ENCODE measurements at places on chromosomes 1 and 21.
A peak's percentile ranks its signal among the peaks of the same experiment; 100 is the strongest.

- DNase-seq, result peak; percentile 10
These were observed 397.9 kb downstream of the HHAT start for GRCh38 chr1:210726621-210727020.

GRCh38 chr1:54331843-54332463 lies 74.2 kb downstream of the SSBP3 start:
- DNase-seq, result no peak

- DNase-seq, result no peak
These were observed 10.9 kb downstream of the VAV3 start for GRCh38 chr1:107954126-107954525.

DNA sequence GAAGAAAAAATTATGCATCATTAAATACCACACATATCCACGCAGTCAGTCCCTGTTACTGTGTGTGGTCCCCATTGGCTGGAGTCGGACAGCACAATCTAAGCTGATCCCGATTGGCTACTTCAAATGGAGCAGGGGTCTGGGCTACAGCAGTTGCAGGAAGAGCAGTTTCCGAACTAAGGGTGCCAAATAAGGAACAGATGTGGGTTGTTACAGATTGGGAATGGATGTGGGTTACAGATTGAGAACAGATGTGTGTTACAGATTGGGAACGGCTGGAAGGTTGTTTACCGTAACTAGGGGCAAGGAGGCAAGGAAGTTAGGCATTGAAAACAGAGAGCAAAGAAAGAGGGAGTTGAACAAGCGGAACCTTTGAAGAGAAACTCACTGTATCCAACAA lies 19.9 kb downstream of the OR2L13 start:
- no peak for DNase-seq
